IPS DF 19.7 (cell line): ENCODE measurements at places on chromosomes 6 and 20.

DNA sequence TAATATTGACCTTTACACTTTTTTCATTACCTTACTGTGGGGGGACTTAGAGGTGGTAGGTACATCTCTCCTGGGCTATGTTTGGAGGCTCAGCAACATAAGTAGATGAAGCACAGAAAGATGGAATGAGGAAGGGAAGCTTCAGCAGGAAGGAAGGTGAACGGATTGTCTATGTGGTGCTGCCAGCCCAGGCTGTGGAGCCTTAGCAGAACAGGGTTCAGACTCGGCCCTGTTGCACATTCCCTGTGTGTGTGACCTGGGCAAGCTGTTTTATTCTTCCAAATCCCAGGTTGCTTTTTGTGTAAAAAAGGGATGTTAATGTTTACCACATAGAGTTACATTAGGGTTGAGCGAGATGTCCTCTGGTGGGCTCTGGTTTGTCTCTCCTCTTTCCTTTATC is 41.2 kb downstream of the ANKS1A start:
- no peak for DNase-seq

GRCh38 chr6:166236596-166236995 is 68.9 kb upstream of the TBXT start:
- no peak for DNase-seq

GRCh38 chr6:164035900-164036485 is 621.5 kb downstream of the QKI start:
- no peak for DNase-seq

DNA sequence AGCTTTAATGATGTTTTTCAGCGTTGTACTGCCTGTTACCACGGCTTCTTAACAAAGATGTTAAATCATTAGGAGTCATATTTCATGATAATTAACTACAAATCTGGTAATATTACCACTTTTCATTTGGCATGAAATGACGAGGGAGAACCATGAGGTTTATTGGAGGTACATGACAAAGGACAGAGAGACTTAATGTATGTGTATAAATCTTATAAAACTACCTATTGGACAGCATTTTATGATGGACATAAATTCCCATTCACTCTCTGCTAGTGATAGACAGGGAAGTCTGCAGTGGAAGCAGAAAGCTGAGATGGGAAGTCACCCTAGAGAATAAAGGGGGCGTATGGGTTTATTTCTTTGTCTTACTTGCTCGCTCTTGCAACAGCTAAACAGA is 949.9 kb upstream of the FLRT3 start:
- no peak for DNase-seq

DNA sequence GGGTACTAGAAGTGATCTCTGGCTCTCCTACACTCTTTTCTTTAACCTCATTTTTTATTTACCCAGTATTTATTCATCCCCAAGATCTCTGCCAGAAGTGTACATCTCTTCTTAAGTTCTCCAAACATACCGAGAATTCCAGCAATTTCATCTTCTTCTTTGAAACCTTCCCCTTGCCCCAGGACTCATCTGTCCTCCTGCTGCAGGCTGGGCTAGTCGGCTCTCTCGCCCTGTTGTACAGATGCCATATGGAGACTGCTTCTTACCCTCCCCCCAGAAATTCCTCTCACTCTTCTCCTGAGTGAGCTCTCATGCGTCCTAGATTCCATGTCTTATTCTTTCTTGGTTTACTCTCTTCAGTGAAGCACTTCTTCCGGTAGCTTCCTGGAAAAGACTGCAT is 21.9 kb upstream of the PNRC1 start:
- DNase-seq: no peak

- no peak for DNase-seq
Observed at GRCh38 chr6:100462706-100463629, 1.8 kb downstream of the SIM1 start.

GRCh38 chr6:145042559-145042958 is 692.8 kb downstream of the EPM2A start:
- DNase-seq: peak; percentile 9

GRCh38 chr6:145349950-145350510 is 385.3 kb downstream of the EPM2A start:
- no peak for DNase-seq

DNA sequence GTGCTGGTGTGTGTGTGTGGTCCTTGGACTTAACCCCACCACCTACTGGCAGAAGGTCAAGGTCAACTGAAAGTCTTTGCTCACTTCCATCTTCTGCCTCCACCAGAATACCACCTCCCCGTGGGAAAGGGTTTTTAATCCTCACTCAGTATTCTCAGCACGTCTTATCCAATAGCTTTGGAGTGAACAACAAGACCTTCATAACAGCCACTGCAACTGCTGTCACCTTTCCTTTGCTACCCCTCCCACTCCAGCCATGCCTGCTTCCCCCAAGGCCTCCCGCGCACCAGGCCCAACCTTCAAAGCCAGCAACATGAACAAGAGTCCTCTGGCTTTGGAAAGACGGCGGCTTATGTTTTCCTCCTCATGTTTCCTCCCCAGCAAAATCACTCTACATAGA is 787 bp upstream of the BTN2A2 start:
- no peak for DNase-seq

DNA sequence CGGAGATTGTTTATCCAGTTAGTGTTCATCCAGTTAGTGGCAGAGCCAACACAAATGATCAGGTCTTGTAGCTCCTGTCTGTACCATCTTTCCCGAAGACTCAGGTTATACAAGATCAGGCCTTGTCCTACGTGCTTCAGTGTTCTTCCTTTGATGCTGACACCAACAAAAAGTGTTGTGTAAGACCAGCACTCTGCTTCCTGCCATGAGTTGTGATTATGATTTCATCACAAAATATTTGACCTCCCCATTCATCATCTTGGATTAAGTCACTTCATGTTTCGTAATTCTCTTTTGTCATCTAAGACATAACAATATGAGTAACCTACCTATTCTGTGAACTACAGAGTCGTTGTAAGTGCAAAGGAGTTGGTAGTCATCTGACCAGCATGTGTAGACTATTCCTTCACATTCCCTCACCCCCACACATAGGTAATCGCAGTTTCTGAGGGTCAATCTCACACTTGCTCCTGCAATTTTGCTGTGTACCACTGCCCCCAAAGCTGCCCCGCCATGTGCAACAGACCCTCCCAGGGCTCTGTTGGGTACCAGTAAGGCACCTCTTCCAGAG is 135.6 kb upstream of the SLC22A23 start:
- no peak for DNase-seq

GRCh38 chr6:27966044-27966443 is 9.0 kb downstream of the OR2B6 start:
- DNase-seq: no peak

DNA sequence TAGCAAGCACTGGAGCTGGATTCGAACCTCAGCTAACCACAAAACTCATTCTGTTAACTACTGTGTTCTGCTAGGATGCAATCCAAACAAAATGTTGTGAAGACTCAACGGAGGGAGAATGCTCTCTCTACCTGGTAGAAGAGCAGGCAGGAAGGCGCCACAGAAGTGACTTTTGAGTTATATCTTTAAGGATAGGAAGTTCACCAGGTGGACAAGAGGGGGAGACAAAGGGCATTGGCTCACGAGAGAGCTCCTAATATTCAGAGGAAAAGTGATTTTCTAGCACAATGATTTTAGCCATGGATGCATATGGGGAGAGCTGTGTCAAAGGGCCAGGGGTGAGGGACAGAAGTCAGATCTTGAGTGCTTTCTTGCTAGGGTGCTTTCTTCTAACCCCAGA is 108.4 kb upstream of the MAFB start:
- no peak for DNase-seq

- no peak for DNase-seq
Observed at GRCh38 chr6:156434795-156435190, 342.4 kb upstream of the ARID1B start.

DNA sequence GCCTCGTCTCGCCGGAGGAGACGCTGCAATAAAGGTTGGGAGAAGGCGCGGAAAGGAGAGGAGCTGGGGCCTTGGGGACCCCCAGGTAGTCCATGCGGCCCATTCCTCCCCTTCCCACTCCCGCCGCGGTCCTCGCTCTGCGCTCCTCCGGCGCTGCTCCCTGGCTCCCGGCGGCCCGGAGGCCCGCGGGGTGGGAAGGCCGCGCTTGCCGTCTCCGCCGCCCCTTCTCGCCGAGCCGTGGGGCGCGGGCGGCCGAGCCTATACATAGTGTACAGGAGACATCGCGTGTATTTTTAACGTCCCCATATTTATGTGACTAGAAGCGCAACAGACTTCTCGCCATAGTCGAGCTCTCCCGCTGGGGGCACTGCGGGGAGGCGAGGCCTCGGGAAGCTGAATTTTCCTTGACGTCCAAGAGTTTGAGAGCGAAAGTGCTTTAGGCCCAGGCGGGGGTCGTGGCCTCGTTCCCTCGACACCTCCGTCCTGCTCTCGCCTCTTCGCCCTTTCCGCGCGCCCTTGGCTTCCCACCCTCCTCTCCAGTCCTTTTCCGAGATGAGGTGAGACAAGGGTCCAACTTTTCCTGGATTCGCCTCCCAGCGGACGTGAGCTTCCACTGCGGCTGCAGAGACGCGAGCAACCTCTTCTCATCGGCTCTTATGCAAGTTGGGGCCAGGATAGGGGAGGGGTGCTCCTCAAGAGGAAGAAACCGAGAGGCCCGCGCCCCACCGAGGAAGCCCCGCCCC is 29.0 kb downstream of the SLC12A5 start:
- peak; percentile 28 for DNase-seq

- no peak for DNase-seq
Observed at GRCh38 chr6:8855411-8855810, 420.1 kb upstream of the SLC35B3 start.

DNA sequence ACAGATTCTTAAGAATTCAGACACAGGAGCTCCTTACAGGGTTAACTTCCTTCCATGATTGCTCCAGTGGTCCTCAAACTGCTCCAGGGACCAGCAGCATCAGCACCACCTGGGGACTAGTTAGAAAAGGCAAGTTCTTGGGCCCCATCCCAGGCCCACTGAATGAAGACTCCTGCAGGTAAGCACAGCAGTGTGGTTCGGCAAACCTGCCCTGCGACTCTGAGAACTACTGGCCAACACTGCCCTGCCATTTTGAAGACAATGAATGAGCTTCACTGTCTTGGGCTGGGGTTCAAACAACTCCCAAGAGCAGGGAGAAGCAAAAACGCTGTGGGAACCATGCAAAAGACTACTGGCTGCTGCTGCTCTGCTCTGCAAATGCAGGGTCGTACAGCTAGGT is 39.4 kb downstream of the SLC22A23 start:
- DNase-seq: no peak

DNA sequence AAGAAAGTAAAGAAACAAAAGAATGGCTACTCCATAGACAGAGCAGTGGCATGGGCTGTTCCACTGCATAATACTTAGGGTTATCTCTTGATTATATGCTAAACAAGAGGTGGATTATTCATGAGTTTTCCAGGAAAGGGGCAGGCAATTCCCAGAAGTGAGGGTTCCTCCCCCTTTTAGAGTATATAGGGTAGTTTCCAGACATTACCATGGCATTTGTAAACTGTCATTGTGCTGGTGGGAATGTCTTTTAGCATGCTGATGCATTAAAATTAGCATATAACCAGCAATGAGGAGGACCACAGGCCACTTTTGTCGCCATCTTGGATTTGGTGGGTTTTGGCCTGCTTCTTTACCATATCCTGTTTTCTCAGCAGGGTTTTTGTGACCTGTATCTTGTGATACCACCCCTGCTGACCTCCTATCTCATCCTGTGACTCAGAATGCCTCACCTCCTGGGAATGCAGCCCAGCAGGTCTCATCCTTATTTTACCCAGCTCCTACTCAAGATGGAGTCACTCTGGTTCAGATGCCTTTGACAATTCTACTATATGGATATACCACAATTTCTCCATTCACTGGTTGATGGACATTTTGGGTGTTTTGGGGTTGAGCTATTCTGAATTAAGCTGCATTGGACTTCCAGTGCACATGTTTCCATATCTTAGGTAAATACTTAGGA is 280.6 kb downstream of the FARS2 start:
- DNase-seq: peak; percentile 64

DNA sequence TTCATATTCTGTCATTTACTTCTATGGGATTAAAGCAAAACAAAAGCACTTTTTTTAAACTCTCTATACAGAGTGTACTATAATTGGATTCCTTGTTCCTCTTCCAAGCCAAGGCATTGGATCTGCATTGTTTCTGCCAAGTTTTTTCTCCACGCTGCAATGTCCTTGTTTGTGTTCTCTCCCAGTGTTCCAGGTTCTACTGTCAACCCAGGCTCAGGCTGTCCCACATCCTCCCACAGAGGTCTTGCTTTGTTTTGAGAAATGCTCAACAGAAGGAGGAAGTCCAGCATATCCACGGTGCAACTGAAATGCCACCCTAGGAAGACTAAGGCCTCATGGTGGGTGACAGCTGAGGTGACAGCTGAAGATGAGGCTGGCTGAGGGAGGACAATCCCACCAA is 287.1 kb upstream of the PRDM1 start:
- DNase-seq: no peak

DNA sequence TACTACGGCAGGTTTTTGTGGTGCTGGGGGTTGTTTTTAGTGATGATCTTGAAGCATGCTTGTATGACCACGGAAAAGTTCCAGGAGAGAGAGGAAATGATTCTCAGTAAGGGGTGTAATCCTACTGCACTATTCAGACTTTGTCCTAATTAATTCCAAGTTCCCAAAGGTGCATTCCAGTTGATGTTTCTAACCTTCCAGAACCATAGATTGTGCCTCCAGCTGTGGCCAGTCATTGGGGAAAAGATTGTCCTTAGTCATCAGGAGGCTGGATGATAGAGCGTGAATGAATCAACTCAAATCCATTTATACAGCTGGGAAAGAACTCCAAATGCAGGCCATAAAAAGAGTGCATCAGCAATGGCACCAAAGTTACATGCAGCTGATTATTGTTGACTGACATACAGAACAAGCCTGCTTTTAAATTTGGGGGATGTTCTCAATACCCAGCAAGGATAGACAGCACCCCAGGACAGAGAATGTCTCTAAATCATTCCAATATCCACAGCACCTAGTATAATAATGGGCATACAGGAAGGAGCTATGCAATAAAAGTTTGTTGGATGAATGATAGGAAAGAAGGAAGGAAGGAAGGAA is 27.8 kb upstream of the PKHD1 start:
- no peak for DNase-seq

DNA sequence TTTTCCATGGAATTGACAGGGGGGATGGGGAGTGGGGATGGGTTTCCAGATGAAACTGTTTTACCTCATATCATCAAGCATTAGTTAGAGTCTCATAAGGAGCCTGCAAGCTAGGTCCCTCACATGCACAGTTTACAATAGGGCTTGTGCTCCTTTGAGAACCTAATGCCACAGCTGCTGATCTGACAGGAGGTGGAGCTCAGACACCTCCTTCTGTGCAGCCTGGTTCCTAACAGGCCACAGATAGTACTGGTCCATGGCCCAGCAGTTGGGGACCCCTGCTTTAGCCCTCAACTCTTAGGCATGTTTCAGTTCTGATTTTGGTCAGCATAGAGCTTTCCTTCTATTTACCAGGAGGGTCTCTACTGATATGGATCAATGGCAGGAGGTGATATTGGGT is 251.6 kb downstream of the LAMA2 start:
- DNase-seq: no peak

- DNase-seq: no peak
Observed at GRCh38 chr6:111714416-111715270, 109.0 kb upstream of the TRAF3IP2 start.

GRCh38 chr20:4138056-4138455 is 122.7 kb upstream of the RNF24 start:
- no peak for DNase-seq
